ENCODE measurements at places on chromosomes 7 and 10.

DNA sequence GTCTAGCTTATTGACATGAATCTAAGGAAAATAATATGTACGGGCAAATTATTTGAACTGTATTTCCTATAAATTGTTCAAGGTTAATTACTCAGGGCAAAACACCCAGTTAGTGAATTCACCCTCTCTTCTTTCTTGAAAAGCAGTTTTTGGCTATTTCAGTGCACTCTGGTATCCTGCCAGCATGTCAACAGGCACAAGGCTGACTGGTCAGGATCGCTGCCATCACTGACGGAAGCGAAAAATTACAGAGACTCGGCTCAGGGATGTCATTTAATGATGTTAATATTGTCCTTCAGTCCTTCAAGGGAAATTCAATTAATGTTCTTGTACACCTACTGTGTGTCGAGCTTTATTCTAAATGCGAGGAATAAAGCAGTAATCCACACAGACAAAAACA is 28.3 kb upstream of the OLAH start:
- DNase-seq, result no peak

DNA sequence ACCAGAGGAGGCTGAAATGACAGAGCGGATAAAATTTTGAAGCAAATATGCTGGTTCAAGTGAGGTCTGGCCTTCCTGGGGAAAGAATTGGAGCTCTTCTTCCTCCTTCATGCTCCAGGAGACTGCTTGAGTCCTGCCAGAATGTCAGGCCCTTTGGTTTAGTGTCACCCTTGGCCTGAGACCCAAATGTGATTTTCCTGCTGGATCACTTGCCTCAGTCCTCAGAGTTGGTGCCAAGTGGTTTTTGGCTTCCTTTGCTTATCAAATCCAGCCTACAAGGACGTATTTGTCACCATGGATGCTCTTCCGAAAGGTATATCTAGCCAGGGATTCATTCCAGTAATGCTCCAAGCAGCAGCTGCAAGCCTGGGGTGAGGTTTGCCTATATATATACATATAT is 118.4 kb downstream of the PLPP4 start:
- DNase-seq, result no peak

DNA sequence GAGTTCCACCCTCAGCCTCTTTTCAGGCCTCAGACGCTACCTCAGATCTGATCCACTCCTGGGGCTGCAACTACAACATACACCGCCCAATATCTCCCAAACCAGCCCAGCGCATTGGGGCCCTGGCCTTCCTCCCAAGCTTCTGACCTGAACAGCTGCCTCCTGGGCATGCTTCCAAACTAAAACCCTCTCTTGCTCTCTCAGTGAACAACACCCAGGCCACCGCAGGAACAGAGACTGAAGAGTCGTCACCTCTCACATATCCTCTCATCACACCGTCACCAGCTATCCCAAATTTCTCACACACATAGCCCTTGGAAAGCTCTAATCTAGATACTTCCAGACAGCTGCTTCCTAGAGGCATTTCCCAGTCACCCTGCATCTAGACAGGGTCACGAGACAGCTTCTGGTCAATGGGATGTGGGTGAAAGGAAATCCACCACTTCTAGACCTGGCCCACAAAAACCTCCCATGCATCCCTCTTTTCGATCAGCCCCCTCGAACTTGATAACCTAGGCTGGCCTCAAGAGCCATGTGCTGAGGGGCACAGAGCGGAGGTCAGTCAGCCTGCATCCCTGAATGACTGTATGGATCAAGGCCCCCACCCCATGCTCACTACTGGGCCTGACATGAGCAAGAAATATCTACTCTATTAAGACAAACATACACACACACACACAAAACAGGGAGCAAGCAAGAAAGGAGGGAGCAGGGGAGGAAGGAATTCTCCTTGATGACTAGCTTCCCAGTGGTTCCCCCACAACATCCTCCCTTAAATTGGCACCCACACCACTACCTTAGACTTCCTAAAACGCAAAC is 1.8 kb downstream of the PARP12 start:
- DNase-seq, result peak; percentile 43

- DNase-seq, result no peak
Measured at GRCh38 chr10:93027508-93027907, 33.1 kb upstream of the CYP26C1 start.

Measured in DMS 273 treated with DMSO at 0.1 percent for 48 hours (cell line).